ENCODE measurements at places on chromosomes 5 and 9.
A peak's percentile ranks its signal among the peaks of the same experiment; 100 is the strongest.

- DNase-seq = no peak
Measured at GRCh38 chr9:12416716-12417115, 276.5 kb upstream of the TYRP1 start.

- no peak for DNase-seq
Measured at GRCh38 chr5:113043491-113043931, 66.9 kb downstream of the DCP2 start.

DNA sequence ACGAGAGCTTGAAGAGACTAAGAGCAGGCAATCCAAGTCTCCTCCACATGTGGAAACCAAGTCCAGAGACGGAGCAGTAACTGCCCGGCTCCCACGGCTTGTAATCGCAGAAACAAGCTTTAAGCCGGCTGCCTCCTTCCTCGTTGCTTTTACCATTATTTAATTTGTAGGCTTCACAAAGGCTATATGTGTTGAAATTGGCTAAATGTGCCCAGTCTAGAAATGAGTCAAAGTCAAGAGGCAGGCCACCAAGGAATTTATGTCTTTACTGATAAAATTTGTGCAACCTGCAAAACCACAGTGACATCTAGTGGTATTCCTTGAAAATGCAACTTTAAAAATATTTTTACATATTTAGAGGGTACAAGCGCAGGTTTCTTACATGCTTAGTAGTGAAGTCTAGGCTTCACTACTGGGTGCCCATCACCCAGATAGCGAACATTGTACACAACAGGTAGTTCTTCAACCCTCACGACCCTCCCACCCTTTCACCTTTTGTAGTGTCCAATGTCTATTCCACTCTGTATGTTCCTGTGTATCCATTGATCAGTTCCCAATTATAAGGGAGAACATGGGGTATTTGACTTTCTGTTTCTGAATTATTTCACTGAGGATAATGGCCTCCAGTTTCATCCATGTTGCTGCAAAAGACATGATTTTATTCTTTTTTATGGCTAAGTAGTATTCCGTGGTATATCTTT is 33.5 kb upstream of the EBF1 start:
- peak; percentile 40 for DNase-seq

- DNase-seq = no peak
Measured at GRCh38 chr5:29899583-29899982, 1293.9 kb upstream of the CDH6 start.

- peak; percentile 99 for DNase-seq
Measured at GRCh38 chr5:151758430-151759241, at the start of gene ATOX1. Gene ATOX1, minus strand, starts transcription at chr5:151758631. Its CDS starts 80 bp downstream, at chr5:151758551.

- DNase-seq = no peak
Measured at GRCh38 chr5:130337179-130337888, 433.1 kb downstream of the CHSY3 start.

DNA sequence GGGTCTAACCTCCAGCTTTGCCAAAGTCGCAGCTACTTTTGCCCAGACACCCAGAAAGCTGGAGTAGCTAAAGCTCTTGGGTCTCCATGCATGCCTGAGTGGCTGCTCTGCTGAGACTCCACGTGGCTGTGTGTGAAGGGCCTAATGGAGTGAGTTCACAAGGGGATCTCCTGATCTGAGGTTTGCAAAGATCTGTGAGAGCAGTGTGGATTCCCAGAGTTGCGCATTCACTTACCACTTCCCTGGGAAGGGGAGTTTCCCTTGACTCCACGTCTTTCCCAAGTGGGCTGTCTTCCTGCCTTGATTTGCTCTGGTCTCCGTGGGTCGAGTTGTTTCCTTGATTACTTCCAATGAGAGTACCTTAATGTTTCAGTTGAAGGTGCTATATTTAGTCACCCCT is 17.6 kb upstream of the CDKN2B start:
- DNase-seq = no peak
